ENCODE measurements at places on chromosomes 2 and 18.

GRCh38 chr2:185780890-185781289, 42.3 kb downstream of the FSIP2 start:
- DNase-seq: no peak

DNA sequence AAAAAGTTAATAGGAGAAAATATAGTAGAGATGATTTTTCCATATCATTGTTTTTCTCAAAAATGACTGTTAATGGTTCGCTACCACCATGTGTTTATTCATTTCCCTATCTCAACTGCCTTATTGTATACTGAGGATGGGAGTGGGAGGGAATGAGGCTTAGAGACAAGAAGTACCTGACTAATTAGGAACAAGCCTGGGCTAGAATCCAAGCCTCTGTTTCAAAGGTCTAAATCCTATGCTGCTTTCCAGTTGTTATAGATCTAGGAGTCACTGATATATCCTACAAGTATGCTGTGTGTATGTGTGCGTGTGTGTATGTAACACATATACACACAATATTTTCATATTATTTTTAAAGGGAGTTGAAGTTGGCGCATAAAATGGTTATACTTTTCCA, 465.9 kb downstream of the EPHA4 start:
- no peak for DNase-seq

DNA sequence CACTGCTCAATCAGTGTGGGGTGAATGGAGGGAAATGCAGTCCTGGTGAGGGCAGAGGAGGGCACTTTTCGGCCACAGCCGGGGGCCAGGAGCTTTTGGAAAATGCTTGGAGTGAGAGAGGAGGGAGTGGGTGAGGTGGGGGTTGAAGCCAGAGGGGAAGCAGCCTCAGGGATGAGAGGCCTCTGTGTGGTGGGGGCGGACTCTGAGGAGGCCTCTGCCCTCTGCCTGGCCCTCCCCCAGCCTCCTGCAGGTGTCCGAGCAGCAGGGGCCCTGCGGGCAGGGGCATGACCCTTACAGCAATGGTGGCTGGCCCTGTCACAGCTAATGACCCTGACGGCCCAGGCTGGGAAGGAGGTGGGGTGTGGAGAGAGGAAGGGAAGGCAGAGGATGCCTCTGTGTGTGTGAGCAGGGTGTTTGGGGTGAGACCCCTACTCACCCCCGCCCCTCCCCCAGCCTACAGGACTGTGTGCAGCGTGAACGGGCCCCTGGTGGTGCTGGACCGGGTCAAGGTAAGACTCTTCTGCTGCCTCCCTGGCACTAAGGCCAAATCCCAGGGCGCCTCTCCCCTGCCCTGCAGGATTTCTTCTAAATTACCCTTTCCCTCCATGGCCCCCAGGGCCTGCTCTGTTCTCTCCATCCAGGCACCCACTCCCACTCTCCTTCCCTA, 7.6 kb downstream of the ATP6V1B1 start:
- DNase-seq: no peak

DNA sequence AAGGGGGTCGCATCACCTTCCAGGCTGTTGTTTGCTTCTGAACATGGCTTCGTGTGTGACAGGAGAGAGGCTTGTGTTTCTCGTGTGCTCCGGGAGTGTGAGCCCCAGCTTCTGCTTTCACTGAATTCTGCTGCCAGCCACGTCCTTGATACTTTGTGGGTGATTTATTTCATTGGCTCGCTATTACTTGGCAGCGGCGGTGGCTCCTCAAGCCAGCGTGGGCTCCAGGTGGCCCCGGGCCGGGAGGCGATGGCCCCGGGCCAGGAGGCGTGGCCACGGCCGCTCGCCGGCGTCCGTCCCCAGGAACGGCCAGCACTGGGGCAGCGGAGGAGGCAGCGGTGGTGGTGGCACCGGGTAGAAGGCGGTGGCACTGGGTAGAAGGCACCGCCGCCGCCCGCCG, 63.1 kb downstream of the NAPG start:
- DNase-seq: no peak

DNA sequence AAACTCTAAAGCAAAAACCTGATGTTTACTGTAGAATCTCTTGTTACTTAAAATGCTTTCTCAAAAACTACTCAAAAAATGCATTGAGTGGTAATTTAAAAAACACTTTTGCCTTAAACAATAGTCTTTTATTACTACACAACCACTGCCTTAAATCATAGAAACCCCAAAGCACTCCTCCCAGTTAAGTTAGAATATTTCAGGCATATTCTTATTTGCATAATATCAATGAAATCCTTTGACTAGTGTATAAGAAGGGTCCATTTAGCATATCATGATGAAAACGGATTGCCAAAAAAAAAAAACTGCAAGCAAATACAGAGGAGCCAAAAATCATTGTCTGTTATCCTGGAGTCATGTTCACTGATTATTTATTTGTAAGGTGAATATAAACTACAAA, 119.2 kb downstream of the PTPRM start:
- no peak for DNase-seq

- DNase-seq: no peak
Measured at GRCh38 chr2:214750529-214750928, 59.0 kb downstream of the BARD1 start.

GRCh38 chr2:229407170-229407569, 136.1 kb upstream of the PID1 start:
- DNase-seq: no peak

DNA sequence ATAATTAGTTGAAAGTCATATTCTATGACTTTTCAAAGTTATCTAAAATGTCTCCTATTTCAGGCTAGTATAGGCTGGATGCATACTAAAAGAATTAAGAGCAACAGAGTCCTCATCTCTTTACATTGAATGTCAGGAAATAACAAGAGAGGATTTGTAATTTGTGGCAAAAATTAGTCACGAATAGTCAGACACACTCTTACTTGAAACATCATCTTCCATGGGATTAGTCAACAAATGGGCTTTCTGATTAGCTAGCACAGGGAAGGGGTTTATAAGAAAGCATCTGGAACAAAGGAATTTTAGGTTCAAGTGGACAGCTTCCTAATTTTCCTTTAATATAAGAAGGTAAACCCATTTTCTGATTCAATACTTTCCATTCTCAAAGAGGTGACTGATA, 330.3 kb upstream of the MEX3C start:
- no peak for DNase-seq

DNA sequence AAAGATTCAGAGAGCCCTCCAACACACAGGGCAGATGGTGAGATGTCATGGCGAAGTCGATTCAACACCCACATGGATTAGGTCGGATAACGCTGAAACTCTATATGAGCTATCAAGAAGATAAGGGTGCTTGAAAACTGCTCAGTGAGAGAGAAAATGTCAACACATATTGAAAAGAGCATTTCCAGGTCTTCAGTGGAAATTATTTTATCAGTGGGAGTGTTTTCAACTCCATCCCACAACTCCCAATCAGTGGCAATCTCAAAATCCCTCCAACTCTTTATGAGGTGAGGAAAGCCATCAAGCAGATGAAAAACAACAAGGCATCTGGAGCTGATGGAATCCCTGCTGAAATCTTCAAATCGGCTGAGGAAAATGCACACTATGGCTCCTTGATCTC, 104.5 kb upstream of the KLHL14 start:
- no peak for DNase-seq

DNA sequence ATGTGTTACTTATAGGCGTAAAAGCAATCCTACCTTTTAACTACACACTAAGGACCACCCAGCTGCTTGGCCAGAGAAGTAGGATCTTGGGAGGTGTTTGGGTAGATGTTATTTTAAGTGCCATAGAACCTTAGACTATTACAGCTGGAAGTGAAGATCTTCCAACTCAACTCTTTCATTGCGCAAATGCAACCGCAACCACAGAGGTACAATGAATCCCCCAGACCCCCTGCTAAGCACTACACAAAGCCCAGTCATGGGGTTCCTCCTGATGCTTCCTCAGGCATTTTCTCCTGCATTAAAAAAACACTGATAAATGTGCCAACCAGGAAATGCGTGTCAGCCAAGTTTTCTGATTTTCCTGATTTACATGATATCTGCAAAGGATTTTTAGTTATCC, 246.0 kb downstream of the LRRTM1 start:
- DNase-seq: no peak

DNA sequence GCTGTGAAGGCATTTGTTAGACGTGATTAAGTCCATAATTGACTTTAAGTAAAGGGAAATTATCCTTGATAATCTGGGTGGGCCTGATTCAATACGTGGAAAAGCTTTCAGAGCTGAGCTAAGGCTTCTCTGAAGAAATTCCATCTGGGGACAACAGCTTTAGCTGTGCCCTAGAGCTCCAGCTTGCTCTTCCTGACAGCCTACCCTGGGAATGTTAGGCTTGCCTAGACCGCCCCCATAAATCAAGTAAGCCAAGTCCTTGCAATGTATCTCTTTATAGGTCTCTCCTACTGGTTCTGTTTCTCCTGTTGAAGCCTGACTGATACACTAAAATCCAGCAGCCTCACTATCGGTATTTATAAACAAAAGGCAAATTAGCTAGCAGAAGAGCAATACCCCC, 160.0 kb downstream of the STK39 start:
- no peak for DNase-seq

DNA sequence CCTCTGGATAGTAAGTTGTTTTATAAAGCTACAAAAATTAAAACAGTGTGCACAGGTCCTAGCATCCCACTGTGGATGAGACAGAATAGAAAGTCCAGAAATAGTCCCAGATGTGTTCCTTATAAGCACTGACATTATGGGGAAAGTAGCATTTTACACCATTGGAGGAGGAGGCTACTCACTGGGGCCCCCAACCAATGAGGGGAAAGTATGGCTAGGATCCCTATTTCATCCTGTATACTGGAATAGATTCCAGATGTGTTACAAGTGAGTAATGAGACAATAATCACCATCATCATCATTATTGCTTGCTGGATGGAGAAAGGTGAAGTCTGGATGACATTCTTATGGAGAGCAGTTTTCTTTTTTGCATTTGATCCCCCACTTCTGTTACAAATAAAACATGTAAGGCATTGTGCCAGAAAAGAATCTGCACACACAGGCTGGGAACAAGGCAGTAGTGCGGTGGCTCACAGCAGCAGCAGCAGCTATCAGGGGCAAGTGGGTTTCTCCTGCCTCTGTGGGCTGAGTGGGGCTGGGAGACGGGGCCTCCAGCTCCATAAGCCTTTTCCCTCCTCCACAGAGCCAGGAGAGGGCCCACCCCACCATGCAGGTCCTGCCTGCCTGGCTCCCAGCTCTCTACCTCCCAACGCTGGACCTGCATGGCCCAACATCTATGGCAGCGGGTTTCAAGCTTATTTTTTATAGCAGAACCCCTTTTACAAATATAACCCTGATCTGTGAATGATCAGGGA, 5.0 kb downstream of the ARID5A start:
- no peak for DNase-seq

GRCh38 chr2:208491641-208492040, 85.0 kb downstream of the PTH2R start:
- DNase-seq: peak; percentile 14

DNA sequence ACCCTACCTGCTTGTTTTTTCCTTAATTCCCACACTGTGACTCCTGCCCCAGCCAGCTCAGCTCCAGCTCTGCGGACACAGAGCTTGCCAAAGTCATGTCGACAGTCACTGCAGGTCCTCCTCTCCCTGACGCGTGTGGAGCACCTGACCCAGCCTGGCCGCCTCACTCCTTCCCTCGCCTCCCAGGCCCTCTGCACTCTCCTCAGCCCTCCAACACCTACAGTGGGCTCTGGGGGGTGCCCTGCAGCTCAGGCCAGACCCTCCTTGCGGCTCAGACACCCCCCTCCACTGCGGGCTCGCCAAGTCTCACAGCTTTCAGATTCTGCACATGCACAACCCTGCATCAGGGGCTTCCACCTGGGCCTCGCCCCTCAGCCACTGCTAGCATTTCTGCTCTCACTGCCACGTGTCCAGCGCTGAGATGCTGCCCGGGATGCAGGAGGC, 68.3 kb downstream of the NDUFA10 start:
- no peak for DNase-seq

- DNase-seq: no peak
Measured at GRCh38 chr18:24262087-24262486, 123.2 kb downstream of the CABYR start.

GRCh38 chr2:96957244-96957643, 29.1 kb downstream of the FAM178B start:
- no peak for DNase-seq

DNA sequence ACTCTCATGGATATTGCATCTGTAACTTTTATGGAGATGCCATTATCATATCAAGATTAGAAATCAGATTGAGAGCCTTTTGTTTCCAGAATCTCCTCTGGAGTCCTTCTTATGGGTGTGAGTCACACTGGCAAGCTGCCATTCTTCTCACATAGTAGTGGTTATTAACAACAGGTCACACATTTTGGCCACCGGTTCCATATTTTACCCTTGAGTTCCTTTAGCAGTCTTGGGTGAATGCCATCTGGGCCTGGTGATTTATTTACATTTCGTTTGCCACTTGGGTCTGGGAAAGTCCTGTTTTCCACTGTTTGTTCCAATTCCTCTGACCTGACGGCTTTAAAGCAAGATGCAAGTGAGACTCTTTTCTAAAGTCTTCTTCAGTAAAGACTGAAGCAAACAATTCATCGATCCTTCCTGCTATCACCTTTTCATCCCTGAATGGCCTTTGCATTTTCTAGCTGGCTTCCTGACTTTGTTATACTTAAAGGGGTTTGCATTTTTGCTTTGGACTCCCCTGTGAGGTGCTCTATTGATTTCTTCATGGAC, 80.5 kb upstream of the CAVIN2 start:
- no peak for DNase-seq

- no peak for DNase-seq
Measured at GRCh38 chr18:3688690-3689089, 238.7 kb downstream of the TGIF1 start.

DNA sequence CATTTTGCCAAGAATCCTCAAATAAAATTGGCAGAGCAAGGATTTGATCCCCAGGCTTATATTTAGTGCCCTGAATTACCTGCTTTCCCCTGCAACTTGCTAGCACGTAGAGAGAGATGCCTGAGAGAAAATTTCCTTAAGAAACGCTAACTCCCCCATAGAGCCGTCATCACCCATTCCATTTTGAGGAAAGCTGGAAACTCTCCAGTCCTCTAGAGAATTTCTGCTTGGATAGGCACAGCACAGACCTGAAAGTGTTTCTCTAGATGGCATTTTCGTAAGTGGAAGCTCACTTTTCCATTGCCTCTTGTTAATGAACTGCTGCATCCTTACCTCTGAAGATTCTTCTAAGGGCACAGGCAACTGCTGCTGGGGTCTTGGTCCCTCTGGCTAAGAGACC, 277.8 kb upstream of the SIX2 start:
- DNase-seq: no peak

GRCh38 chr18:8469544-8470130, 139.6 kb upstream of the RAB12 start:
- DNase-seq: no peak

GRCh38 chr2:132400901-132401240, 15.7 kb upstream of the GPR39 start:
- no peak for DNase-seq
